A549 treated with CORT108297 at 1 μM for 4 hours (cell line): ENCODE measurements at places on chromosomes 1 and 21. TPM values are rescaled to one million over a fixed set of nuclear protein-coding genes. Genes with fewer than 3 reads are reported as not detected.

Gene EDN2
- total RNA-seq: 6.9 to 11.0 TPM (median 10.3 TPM) in 5 replicates

Gene USF1
- total RNA-seq: 44.2 to 52.9 TPM (median 51.4 TPM) in 5 replicates

Gene HSD3B1
- total RNA-seq: not detected in 5 replicates

Gene A3GALT2
- not detected in 5 replicates for total RNA-seq

Gene MX2
- total RNA-seq: 0.06 to 0.16 TPM (median 0.08 TPM) in 4 of 5 replicates, not detected in the other

Gene TSPEAR
- not detected in 5 replicates for total RNA-seq

Gene FCRLB
- 1.3 to 2.1 TPM (median 1.7 TPM) in 5 replicates for total RNA-seq

Gene TMEM125
- total RNA-seq: 0.09 TPM in 1 of 5 replicates, not detected in the others

Gene LCE1A
- not detected in 5 replicates for total RNA-seq

Gene OR14A16
- total RNA-seq: not detected in 5 replicates

Gene GUCA2A
- not detected in 5 replicates for total RNA-seq

Gene C1orf226
- total RNA-seq: 0.50 to 0.85 TPM (median 0.74 TPM) in 5 replicates

Gene SV2A
- 0.06 to 0.17 TPM (median 0.09 TPM) in 5 replicates for total RNA-seq

Gene SERINC2
- 17.5 to 33.5 TPM (median 29.6 TPM) in 5 replicates for total RNA-seq

Gene AMIGO1
- 0.84 to 1.3 TPM (median 1.2 TPM) in 5 replicates for total RNA-seq

Gene C1orf56
- 5.8 to 8.9 TPM (median 7.1 TPM) in 5 replicates for total RNA-seq

Gene CR1L
- 0.16 TPM in 1 of 5 replicates, not detected in the others for total RNA-seq

Gene GPR52
- not detected in 5 replicates for total RNA-seq

Gene SLC1A7
- total RNA-seq: 0.05 TPM in 1 of 5 replicates, not detected in the others

Gene ADGRL4
- not detected in 5 replicates for total RNA-seq

Gene CR2
- 0.04 to 2.3 TPM in 2 of 5 replicates, not detected in the others for total RNA-seq

Gene SLC16A4
- 29.1 to 40.0 TPM (median 36.7 TPM) in 5 replicates for total RNA-seq

Gene NUP133
- 18.6 to 24.5 TPM (median 22.3 TPM) in 5 replicates for total RNA-seq
